ENCODE measurements at places on chromosomes 6 and 20. TPM values are rescaled to one million over a fixed set of nuclear protein-coding genes. Genes with fewer than 3 reads are reported as not detected.

Gene SALL4
- polyA plus RNA-seq = 0.06 TPM

Gene SAMD3
- polyA plus RNA-seq = 0.30 TPM

Gene ZBP1
- 0.46 TPM for polyA plus RNA-seq

DNA sequence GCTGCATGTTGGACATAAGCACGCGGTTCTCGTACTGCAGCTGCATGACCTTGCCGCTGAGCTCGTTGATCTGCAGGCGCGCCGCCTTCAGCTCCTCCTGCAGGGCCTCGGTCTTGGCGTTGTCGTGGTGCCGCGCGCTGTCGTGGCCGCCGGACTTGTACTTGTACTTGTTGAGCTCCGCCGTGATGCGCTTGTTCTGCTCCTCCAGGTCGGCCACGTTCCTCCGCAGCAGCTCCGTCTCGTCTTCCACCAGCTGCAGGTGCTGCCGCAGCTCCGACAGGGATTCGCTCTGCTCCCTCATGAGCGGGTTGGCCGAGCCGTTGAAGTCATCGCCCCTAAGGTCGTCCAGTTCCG, 16.6 kb upstream of the KIAA0408 start:
- DNase-seq = no peak

DNA sequence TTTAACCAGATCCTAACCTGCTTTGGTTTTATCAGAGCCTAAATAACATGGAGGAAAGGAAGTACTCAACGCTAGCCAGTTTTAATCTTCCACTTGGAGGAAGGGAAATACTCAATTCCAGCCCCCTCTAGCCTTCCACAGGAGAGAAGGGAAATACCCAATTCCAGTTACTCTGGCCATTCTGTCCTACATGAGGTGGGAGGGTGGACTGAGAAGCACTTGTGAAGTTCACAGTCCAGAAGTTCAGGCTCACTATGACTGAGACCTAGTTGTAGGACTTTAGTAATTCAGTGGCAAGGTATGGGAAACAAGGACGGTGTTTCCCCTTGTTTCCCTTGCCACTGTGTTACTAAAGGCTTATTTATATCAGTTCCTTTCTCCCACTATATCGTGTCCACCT, 672.0 kb downstream of the RFPL4B start:
- no peak for DNase-seq

GRCh38 chr20:8967641-8968245, 101.1 kb upstream of the PLCB4 start:
- DNase-seq = no peak

DNA sequence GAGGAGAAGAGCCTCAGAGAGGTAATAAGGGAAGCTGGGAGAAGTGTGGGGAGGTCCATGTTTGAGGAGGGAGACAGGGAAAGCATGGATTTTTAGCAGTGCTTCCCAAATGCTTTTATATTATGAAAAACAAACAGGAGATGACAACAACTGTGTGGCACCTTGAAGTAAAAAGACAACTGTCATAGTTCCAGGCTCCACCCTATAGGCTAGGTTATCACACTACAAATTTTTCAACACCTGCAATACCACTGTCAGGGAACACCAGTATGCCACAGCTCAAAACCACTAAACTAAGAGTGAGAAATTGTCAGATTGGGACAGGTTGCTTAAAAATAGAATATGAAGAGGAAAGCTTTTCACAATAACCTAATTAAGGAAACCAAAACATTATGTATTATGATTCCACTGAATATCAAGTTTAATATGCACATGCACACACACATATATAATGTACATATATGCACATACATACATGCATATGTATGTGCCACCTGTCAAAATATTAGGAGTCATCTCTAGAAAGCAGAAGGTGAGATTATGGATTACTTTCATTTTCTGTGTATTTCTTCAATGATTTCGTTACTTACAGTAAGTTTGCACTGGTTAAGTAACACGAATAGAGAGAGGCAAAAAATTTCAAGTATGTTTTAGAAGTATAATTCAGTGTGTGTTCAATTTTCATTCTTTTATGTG, 261.2 kb downstream of the PTPRK start:
- no peak for DNase-seq
